ENCODE measurements at places on chromosomes 5 and 9.
A peak's percentile ranks its signal among the peaks of the same experiment; 100 is the strongest.

GRCh38 chr5:172658961-172659501, 18.0 kb downstream of the NEURL1B start:
- DNase-seq, result peak; percentile 35

DNA sequence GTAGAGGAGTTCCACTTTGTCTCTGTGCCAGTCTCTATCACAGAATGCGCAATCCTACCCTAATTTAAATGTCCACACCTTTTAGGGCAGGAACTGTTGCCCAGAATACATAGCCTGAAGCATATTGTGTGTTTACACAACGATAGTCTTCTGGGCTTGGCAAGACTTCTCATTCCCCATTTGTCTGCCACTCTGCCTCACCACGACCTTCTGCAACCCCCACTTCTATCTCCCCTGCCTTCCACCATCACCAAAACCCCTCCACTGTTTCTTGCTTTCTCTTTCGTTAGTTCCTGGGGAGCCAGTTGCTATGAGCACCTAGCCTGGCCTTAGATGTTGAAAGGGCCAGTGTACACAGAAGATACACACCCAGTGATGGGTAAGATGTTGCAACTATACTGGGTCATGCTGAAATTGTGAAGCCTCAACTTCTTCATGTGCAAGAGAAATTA, 883 bp upstream of the RNF145 start:
- DNase-seq, result no peak

DNA sequence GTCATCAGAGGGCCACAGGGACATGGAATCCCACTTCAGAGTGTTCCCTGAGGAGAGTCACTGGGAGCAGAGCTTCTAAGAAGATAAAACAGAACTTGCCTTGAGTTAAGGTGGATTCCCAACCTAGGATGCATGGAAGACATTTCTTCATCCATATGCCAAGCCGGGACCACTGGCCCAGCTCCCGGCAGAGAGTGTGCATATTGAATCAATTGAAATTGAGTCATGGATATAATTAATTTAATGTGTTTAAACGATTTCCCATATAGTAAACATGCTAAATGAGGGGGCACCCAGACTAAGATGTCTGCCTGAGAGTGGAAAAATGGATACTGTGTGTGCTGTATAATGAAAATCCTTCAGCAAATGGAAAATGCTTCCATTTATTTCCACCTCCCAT, 194.4 kb upstream of the TBC1D2 start:
- no peak for DNase-seq

- no peak for DNase-seq
These were observed 138.6 kb upstream of the PPP2R2B start for GRCh38 chr5:147017191-147017590.

- DNase-seq, result no peak
These were observed 18.3 kb downstream of the UGCG start for GRCh38 chr9:111914749-111915424.

DNA sequence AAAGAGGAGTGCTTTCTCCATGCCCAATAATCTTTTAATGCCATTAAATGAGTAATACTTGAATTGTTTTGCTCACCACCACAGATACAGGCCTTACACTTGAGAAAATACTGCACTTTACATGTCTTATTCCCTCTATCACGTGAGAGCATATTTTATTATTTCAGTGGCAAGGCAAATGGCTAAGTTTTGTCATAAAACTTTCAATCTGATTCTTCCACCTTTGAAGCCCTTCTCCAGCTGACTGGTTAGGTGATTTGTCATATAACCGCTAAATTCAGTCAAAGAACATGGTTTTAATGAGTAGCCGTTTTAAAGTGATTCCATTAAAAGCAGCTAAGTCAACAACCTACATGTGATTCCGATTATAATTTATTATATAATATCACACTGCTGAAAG, 43.8 kb downstream of the FAT2 start:
- no peak for DNase-seq

Measured in astrocyte (in vitro differentiated cells and primary cell).